ENCODE measurements at places on chromosomes 1 and 21.

DNA sequence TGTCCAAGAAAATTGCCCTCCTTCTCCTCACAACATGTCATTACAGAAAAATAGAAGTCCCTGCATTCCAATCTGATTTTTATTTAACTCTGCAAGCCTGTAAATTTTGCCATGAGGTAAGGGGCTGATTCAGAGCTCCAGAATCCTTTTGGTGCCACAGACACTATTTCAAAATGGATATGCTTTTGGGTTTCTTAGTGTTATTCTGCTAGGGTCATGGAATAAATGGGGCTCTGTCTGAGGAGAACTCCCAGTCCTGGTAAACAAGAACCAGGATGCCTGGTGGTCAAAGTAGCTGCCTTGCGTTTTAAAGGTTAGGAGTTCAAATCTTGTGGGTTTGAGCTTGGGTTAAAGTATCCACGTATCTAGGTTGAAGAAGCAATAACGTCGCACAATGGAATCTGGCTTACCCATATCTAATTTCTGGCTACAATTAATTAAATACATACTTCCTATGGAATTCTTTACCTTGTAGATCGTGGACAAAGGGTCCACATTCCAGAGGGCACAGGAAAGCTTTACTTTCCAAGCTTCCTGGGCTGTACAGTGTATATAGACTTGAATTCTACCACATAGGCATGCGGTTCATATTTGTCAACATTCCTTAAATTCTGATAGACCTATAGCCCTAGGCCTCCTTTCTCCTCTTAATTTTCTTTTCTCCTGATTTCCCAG is 98.0 kb upstream of the CDC42BPA start:
- no peak for DNase-seq

GRCh38 chr1:187409341-187409740 is 580.6 kb downstream of the PLA2G4A start:
- no peak for DNase-seq

GRCh38 chr1:209769171-209769904 is 13.5 kb downstream of the TRAF3IP3 start:
- peak; percentile 31 for DNase-seq

DNA sequence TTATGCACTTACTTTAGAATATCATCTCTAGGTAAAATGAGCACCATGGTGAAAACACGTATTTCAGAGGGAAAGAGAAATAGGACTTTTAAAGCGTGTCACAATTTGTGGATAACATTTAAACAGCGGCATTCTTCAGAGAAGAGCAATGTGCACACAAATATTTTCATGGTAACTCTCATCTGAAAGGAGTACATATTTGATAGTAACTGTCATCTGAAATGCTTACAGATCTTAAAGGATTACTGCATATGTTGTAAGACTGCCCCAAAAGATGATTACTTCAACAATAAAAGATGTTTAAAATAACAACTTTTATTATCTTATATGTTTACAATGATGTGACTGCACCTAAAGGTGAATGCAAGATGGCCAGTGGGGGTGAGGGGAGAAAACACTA is 408.8 kb downstream of the PLA2G4A start:
- DNase-seq = no peak

DNA sequence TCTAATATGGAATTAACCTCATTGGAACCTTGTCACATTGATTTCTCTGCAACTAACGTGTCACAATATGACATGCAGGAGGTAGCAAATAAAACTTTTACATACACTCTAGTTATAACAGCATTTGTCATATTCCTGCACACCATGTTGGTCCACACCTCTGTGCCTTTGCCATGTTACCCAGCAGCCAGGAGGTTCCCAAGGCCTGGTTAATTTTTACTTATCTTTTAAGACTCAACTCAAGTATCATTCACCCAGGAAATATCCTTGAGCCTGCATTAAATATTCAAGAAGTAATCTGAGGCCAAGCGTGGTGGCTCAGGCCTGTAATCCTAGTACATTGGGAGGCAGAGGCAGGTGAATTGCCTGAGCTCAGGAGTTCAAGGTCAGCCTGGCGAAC is 447.2 kb upstream of the NR5A2 start:
- no peak for DNase-seq

GRCh38 chr1:20476265-20477038 is 9.6 kb downstream of the CAMK2N1 start:
- DNase-seq = no peak

DNA sequence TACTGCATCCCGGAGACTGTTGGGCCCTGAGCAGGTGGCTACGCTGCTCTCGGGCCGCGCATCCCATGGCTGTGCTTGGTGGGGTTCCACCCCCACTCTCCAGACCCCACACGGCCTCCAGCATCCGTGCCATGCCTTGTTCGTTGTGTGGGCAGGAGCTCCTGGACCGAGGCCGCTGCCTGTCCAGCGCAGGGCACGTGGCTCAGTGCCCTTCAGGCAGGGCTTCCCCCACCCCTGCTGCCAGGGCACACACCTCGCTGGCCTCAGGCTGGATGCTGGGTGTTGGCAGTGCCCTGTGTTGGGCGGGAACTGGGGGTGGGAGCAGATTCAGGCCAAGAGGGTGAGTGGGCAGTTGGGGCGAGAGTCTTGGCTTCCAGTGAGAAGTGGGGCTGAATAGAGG is 9.9 kb downstream of the PRKCZ start:
- DNase-seq = no peak

All from common myeloid progenitor, CD34-positive (primary cell).